CD14-positive monocyte (primary cell): ENCODE measurements at places on chromosomes 7 and 10.
A peak's percentile ranks its signal among the peaks of the same experiment; 100 is the strongest.

DNA sequence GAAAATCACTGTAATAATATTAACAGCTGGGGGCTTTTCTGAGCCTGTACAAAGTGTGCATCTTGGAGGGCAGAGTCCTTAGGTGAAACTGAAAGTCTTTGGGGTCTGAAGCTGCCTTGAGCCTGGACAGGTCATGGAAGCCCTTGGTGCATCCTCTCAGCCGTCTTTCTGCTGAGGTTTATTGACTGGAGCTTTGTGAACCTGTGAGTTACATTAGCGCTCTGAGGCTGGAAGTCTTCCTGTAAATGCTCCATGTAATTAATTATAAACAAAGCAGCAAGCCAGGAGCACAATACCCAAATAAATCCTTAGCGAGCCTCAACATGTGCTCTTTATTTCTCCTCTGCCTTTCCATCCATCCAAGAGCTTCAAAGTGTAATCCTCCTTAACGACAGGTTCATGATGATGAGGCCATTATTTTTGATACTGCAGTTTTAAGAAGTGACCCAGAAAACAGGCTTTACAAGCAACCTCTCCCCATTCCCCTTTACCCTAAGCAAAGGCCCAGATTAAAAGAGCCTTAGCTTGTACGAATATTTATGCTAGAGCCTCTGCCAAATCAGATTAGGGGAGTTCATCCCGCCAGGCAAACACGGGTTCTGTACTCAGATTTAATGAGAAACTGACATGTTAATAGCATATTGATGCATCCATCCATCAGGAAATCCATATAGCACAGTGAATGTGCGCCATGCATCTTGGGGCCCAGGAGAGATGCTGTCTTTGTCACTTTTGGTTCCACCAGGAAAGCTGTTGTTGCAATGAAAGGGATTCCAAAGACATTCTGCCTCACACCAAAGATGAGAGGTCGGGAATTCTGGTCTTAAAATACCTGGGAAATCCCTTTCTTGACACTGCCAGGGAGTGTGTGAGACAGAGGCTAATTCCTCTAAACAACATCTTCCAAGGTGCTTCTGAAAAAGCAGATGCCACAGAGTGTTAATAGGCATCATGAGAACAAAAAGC is 118.1 kb downstream of the ANLN start:
- DNase-seq = no peak

DNA sequence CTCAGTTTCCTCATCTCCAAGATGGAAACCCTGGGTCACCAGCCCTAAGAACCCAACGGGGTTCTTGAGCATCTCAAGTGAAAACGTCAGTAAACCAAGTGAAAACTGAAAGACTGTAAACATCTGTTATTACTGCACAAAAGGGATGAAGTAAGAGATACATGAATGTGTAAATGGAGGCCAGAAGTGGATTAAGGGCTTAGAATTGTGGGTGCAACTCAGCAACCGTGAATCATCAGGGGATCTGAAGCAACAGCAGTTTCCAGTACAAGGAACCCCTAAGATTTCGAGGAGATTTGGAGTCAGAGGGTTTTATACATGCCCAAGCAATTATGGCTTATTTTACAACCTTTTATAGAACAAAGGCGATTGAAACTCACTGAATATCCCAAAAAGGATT is 95.7 kb upstream of the SVIL start:
- DNase-seq = no peak

- DNase-seq = no peak
Measured at GRCh38 chr7:26891400-26892350, 27.3 kb upstream of the SKAP2 start.

- no peak for DNase-seq
Measured at GRCh38 chr10:133489816-133490588, 36.3 kb downstream of the SCART1 start.

- DNase-seq = peak; percentile 58
Measured at GRCh38 chr10:12214763-12215218, 18.8 kb downstream of the CDC123 start.

GRCh38 chr7:151655555-151655954 is 135.9 kb upstream of the RHEB start:
- no peak for DNase-seq

GRCh38 chr7:143384661-143385631 is 3.8 kb downstream of the ZYX start:
- DNase-seq = peak; percentile 73

- DNase-seq = no peak
Measured at GRCh38 chr7:157401567-157402387, 65.0 kb downstream of the DNAJB6 start.

DNA sequence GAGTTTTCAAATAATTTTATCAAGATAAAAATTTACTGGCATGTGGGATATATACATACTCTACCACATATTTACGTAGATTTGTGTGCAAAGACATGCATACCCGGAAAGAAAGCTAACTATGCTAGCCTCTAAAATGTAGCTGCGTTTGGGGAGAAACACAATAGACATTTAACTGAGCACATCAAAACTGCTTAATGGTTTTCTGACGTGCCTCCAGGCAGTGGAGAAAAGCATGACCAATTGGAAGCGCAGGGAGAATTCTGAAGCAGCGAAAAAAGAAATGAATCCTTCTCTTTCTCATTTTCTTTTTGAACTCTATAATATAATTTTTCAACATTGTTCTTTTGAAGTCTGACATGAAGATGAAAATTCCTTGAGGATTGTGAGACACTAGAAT is 60.3 kb upstream of the LYZL1 start:
- no peak for DNase-seq

- DNase-seq = no peak
Measured at GRCh38 chr7:127986581-127987521, 44.4 kb downstream of the LRRC4 start.

DNA sequence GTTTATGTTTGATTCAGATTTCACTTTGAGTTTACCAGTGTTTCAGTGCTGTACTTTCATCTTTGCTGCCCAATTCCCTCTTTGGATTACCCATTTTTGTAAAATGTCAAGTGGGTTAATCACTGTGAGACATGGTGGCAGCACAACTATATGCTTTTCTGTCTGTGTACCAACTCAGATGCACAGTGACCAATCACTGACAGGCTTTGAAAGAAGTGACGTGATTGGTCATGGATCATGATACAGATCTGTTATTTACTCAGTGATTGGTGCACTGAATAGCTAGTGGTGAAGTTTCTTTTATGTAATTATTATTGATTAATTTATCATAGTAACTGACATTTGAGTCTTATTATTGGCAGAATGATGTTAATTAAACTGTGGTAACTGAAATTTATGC is 126.9 kb downstream of the SDK1 start:
- DNase-seq = no peak

- DNase-seq = no peak
Measured at GRCh38 chr10:86252556-86252955, 114.0 kb downstream of the GRID1 start.

- peak; percentile 78 for DNase-seq
Measured at GRCh38 chr10:101067356-101068083, 5.7 kb downstream of the KAZALD1 start.

DNA sequence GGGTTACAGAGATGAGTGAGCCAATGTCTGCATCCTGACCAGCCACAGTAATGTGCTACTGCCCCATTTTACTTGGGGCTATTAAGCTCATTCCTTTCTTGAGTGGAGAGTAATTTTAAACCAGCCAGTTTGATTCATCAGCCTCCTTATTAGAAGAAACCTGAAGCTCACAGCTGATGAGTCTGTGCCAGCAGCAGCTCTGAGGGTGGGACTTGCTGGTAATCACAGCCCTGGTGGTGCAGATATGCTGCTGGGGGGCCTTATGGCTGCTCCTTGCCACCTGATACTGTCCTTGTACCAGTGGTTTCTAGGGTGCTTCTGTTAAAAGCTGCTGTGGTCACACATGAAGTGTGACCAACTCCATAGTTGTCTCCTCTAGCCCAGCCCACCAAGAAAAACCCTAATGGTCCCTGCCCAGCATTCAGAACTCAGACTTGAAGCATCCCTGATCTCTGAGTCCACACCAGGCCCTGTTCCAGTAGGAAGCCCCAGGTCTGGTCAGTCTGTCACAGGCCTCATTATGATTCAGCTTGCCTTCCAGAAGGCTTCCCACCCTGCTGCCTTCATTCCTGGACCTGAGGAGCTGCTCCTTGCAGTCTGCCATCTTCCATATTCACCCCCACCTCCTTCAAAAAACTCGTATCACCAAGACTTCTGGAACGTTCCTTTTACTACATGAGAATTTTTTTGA is 28.9 kb upstream of the RBM20 start:
- DNase-seq = no peak

DNA sequence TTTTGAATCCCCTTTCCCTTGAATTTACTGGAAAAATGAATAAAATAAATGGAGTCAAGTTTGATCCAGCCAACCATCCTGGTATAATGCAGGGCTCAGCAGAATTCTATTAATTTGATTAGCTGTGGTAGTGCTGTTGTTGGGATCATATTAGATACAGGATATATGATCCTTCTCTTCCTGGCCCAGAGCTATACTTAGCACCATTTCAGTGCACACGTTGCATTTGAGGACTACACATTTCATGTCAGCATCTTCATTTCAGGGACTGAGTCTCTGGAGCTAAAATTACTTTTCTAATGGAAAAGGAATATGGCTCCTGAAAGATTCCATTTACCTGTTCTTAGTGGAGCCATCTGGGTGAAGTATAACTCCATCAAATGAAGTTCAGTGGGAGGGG is 240.3 kb downstream of the BMPER start:
- no peak for DNase-seq

- DNase-seq = no peak
Measured at GRCh38 chr10:115045499-115045898, 47.7 kb upstream of the ATRNL1 start.

DNA sequence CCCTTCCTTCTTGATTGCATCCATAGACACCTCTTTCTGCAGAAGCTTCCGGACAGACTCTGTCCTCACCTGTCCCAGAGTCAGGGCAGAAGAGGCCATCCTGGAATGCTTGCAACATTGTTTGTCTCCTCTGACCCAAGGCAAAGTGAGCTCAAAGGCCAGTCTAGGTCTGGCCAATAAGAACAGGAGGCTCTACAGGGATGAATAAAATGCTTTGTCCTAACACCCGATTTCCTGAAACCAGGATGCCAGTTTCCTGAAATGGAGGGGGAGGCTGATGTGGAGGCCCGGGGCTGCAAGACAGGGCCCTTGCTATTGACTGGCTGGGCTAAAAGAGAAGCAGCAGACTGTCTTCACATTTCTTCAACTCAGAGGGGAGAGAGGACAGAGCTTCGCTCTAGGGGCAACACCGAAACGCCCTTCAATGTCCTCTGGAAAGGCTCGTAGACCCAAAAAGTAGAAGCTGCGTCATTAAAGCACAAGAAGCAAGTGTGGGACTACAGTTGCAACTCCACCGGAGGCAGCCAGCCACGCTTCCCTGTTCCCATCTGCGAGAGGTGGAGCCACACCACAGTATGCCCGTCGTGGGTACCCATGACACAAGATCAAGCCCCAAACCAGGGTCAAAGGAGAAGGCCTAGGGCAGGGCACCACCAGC is 29.1 kb upstream of the NDST2 start:
- no peak for DNase-seq

GRCh38 chr10:78820007-78820362 is 248.8 kb upstream of the ZMIZ1 start:
- DNase-seq = no peak

DNA sequence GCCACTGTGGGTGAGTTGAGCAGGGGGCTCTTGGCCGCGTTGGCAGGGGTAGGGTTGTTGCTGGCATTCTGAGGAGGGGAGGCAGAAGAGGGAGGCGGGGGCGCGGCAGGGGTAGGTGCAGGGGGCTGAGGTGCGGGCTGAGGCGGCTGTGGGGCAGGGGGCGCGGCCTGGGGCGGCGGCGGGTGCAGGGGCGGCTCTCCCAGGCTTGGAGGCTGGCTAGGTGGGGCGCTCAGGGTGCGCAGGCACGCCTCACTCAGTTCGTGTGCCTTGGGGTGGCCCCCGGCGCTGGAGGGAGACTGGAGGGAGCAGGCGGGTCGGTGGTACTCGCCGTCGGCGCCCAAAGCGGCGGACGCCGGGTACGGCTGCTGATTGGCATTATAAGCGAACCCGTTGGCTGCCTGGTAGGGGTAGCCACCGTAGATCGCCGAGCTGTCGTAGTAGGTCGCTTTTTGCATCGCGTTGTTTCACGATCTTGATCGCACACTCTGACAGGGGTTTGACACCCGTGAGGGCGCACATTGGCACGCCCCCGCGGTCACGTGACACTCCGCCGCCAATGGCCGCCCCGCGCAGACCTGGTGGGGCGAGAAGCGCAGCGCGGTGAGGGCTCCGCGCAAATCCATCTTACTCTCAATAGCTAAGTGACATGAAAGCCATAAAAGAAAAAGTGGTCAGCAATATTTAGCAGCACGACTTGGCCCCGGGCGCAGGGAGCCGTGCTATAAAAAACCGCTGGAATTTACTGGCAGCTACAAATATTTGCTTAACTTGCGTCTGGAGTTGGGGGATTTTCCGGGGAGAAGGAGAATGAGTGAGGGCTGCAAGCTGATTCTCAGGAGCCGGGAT is 7.9 kb upstream of the HOXA2 start:
- no peak for DNase-seq

GRCh38 chr10:22849077-22849805 is 78.6 kb upstream of the ARMC3 start:
- no peak for DNase-seq

GRCh38 chr10:4035599-4035945 is 250.6 kb upstream of the KLF6 start:
- DNase-seq = no peak

- no peak for DNase-seq
Measured at GRCh38 chr10:99852481-99853213, 70.2 kb downstream of the ABCC2 start.

DNA sequence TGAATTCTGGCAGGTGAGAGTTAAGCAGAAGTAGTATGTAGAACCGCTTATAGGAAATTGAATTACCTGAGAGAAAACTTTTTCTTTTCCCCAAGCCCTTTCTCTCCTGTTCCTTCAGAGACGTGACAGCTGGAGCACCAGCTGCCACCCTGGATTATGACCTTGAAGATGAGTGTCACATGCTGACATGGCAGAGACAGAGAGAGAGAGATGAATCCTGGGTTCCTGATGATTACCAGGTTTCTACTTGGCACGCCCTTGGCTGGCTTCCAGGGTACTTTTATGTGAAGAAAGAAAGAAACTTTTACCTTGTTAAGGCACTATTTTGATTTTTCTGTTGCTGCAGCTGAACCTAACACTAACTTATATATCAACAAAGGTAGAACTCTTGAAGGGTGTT is 99.9 kb downstream of the GPR26 start:
- DNase-seq = no peak

- no peak for DNase-seq
Measured at GRCh38 chr10:33382216-33382600, 47.7 kb upstream of the NRP1 start.

DNA sequence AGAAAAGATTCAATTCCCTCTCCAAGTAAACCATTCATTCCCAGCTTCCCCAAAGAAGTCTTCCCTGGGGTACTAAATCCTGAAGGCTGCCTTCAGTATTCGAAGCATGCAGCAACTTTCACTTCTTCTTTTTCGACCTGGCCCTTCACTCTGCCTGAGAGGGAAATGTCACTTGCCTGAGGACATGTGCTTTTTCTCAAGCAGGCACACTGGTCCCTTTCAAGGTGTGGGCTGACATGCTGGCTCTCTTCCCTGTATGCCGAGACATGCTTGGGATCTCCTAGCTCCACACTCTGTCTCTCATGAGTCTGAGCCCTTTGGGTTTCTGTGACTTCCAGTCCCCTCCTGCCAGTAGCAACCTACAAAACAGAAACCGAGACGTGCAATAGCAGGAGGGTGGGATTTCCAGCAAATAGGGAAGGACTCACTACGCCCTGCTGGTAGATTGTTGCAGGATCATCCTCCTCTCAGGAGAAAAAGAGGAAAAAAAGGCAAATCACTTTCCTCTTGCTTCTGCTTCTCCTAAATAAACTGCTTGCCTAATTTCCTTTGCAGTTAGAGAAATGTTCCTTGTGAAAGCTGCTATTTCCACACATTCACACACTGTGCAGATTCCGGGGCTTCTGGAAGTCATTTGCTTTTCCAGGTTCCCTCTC is 33.5 kb downstream of the FIGNL1 start:
- peak; percentile 82 for DNase-seq
